Stimulated activated CD4-positive, alpha-beta T cell treated with anti-CD3 and anti-CD28 coated beads, Interleukin-4, amount 100 ng/mL, for 1 hour (primary cell): ENCODE measurements at places on chromosomes 4 and X.

GRCh38 chrX:136304493-136304892 is 3.7 kb downstream of the ADGRG4 start:
- no peak for DNase-seq

DNA sequence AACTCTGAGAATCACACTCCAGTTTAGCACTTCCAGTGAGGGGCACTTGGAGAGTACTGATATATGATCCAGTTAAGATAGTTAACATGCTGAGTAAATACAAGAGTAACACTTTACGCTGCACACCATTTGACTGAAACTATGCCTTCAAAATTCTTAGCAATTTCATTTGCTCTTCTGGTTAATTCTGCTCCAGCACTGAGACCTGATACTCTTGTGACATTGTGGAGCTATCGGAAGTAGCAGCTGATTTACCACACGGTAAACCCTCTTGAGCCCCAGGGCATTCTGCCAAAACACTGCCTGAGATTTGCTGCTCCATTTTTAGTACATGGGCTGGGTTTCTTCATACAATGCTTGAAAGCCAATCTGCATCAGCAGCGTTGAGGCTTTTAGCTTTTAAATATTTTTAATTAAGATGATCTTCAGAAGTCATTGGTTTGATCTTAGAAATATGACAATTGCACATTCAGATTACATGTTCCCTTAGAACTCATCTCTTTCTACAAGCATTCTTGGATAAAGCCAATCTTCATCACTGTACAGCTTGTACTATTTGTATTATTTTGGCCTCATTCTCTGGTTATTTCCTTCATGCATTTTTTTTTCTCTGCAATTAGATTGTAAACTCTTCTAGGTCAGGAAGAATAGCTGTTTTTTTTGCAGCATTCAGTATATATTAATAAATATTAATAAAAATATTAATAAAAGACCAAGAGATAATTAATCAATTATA is 67.8 kb upstream of the ETNPPL start:
- DNase-seq, result no peak

GRCh38 chr4:38536716-38537115 is 127.3 kb upstream of the KLF3 start:
- no peak for DNase-seq

DNA sequence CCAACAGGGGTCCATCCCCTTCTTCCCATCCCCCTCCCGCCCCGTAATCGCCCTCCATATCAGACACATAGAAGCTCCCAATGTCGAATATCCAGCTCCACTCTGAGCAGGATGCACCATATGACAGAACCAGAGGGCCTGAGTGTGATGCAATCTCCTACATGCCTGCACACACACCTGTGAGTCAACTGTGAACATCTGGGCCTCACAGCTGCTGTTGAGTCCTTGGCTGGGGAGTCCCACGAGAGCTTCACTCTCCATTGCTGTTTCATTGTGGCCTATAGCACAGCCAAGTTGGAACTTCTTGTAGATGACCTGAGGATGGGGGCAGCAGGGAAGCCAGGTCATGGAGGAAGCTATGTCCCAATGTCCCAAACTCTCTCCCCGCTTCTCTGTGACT is 8.2 kb downstream of the SLC38A5 start:
- DNase-seq, result no peak
